Activated naive CD4-positive, alpha-beta T cell treated with anti-CD3 and anti-CD28 coated beads, Interleukin-2, amount 50 U/mL, for 72 hours (primary cell): ENCODE measurements at places on chromosomes 2 and 18. TPM values are rescaled to one million over a fixed set of nuclear protein-coding genes. Genes with fewer than 3 reads are reported as not detected.

GRCh38 chr2:9663008-9663879 lies 32.4 kb upstream of the YWHAQ start:
- no peak for DNase-seq

DNA sequence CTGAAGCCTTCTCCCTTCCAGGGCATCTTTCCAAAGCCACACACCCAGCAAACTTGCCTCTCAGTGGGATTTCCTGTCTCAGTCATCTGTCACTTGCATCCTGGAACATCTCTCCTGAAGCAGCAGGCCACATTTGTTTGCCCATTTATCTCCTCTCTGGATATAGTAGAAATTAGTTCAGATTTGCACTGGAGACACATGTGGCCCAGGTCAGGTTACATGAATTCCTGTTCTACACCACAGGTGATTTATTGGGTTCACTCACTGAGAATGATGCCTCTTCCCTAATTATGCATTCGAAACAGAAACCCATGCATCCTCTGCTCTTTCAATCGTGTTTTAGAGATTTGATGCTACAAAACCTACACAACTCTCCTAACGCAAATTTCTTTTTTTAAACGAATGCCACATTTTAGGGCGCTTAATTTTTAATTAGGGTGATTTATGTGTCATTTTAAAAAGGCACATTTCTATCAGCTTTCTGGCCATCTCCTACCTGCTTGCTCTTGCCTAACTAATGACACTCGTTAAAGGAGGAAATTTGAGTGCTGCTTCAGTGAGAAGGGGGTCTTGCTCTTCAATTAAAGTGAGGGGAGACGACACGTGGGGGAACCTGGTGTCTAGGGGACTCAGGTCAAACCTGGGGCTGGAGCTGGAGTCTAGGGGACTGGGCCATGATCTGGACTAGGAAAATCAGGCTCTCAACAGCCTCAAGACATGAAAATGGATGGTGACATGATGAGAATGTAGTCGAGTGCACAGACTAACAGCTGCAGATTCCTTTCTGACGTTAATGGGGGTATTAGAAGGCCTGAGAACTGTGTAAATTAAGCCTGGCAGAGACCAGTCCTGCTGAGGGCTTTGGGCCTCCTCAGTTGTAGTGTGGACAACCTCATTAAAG lies 221.4 kb downstream of the CLIP4 start:
- DNase-seq, result no peak

- DNase-seq, result no peak
Observed at GRCh38 chr2:59029058-59029457, 787.9 kb upstream of the FANCL start.

DNA sequence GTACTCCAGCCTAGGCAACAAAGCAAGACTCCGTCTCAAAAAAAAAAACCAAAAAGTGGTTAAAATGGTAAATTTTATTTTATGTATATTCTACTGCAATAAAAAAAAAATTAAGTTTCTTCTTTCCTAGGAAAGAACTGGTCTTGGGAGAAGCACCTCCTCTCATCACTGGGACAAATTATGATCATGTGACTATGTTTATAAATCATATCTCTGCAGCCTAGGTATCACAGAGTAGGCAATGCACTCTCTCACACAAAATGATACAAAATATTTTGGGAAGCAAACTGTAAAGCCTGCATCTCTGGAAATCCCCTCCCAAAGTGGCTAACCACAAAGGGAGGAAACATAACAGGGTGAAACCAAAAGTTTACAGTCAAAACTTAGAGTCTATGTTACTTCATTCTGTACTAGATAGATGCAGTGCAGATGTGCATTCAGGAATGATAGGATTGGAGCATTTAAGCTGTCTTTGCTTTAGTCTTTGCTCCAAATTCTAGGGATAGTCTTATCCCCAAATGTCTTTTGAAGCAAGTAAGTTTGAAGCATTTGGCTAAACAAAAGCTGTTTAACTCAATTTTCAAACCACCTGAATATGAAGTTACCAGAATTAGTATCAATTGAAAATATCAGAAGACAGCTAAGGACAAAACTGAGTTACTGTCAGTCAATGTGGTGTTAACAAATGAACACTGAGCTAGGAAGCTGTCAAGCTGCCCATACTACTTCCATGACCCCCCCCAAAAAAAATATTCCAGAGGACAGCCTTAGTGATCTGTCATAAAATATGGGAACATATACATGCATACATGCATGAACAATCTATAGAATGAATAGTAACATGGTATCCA lies 21.1 kb upstream of the MALT1 start:
- DNase-seq, result no peak

GRCh38 chr2:61713457-61713856 lies 140.4 kb downstream of the FAM161A start:
- DNase-seq, result no peak

- DNase-seq, result peak; percentile 35
Observed at GRCh38 chr2:23658466-23658942, 268.4 kb downstream of the ATAD2B start.

DNA sequence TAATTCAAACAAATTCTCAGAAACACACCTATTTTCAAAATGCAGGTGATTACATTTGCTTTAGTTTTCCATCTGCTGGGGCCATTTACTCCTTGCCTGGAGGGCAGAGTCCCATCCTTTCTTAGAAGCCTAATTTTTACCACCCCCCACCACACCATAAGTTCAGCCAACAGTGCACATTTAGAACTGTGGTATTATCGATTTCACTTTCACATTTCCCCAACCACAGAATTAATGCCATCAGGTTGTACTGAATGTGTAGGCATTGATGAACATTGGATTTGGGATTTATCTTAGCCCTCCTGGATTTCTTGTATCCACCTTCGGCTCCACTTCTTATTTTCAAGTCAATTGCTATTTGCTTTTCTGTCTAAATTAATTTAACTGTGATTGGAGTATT lies 4.5 kb downstream of the SCYGR3 start:
- no peak for DNase-seq

DNA sequence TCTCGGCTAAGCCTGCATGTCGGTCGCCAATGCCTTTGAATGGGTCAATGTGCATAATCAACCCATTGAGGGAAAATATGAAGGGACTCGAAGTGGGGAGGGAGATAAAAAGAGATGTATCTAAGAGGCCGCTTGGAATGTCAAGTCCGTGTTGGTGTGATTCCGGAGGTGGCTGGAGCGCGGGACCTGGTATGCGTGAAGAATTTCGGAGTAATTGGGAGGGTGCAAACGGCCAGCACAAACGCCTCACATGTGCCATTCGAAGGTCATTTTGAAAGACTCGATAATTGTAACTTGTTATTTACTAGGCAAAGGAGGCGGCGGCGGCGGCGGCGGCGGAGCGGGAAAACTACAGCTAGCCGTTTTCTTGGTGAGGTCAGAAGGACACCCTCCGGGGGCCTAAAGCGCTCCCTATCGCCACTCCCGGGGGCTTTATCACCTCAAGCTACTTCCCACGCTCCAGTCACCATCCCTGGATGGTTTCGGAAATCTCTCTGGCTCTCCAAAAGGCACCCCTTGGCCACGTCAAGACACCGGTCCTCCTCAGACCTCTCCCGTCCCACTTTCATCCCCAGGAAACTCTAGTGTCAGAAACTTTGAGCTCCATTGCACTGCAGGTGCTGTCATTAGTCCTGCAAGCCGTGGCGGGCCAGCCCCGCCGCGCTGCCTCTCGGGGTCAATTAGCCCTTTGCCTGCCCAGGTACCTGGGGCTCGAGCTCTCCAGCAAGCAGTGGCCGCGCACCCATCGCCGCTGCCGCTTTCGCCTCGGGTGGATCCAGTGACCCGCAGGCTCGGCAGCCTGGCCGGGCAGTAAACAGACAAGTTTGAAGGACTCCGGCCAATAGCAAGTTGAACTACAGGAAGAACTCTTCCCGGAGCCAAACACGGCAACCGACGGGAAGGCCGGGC lies 1.5 kb downstream of the ERBB4 start:
- peak; percentile 3 for DNase-seq

GRCh38 chr2:85655961-85656417 lies 12.0 kb downstream of the SFTPB start:
- no peak for DNase-seq

- DNase-seq, result no peak
Observed at GRCh38 chr2:239021224-239021623, 173.3 kb downstream of the TWIST2 start.

DNA sequence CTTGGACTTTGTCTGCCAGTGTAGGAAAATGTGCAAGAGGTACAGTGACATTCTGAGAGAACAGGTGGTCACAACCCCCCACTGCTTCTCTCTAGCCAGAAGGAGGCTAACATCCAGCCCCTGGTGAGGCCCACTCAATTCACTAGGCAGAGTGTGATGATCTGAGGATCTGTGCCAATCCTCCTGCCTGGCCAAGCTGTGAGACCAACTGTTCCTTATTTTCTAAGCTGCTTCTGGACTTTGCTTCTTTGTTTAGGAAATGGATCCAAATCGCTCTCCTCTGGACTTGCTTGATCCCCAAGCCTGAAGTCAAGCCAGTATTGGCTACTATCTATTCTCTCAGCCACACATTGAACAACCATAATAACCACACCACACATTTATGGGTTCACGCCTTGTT lies 202.8 kb downstream of the PIK3C3 start:
- no peak for DNase-seq

DNA sequence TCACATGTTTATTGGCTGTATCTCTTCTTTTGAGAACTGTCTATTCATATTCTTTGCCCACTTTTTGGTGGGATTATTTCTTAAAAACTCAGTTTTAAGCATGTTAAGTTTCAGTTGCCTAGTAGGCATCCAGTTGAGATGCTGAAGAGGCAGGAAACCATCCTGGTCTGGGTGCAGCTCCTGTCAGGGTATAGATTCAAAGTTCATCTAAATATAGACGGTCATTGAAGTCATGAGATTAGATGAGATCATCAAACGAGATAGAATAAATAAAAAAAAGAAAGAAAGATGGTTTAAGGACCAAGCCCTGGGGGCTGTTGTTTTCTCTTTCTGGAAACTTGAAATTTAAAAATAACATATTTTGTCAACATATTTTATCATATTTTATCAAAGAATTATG lies 9.2 kb upstream of the DNAH7 start:
- DNase-seq, result no peak

- DNase-seq, result no peak
Observed at GRCh38 chr2:146363731-146364130, 1481.1 kb upstream of the ACVR2A start.

- DNase-seq, result no peak
Observed at GRCh38 chr18:21105936-21106335, 5.7 kb downstream of the ROCK1 start.

The BARD1 gene
- 31.3 TPM for total RNA-seq

The DES gene
- total RNA-seq, result not detected

The ALPG gene
- total RNA-seq, result not detected

The DAW1 gene
- total RNA-seq, result not detected
